Panc1 (cell line): ENCODE measurements at places on chromosomes 1 and 21. TPM values are rescaled to one million over a fixed set of nuclear protein-coding genes. Genes with fewer than 3 reads are reported as not detected.

The SGIP1 gene
- total RNA-seq: 1.6 TPM

The FAAH gene
- 25.9 TPM for total RNA-seq

The CFHR2 gene
- total RNA-seq: not detected

The ZNF648 gene
- total RNA-seq: not detected

The ZNF683 gene
- total RNA-seq: not detected
